ENCODE measurements at places on chromosomes 3 and 15. TPM values are rescaled to one million over a fixed set of nuclear protein-coding genes. Genes with fewer than 3 reads are reported as not detected.

DNA sequence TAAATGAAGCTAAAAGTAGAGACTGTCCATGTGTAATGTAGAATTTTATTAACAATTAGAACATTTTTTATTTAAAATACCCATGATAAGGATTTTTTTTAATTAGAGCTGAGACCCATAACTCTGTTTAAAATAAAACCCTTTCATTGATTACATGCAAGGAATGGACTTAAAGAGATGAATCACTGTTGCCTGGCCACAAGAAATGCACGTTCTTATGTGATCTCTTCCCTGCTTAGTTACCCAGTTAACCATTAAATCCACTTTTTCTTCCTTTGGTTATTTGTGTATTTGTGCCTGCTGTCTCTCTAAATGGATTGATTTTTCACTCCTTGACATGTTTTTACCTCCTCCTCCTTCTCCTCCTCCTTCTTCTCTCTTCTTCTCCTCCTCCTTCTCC lies 83.3 kb upstream of the SLITRK3 start:
- no peak for DNase-seq

DNA sequence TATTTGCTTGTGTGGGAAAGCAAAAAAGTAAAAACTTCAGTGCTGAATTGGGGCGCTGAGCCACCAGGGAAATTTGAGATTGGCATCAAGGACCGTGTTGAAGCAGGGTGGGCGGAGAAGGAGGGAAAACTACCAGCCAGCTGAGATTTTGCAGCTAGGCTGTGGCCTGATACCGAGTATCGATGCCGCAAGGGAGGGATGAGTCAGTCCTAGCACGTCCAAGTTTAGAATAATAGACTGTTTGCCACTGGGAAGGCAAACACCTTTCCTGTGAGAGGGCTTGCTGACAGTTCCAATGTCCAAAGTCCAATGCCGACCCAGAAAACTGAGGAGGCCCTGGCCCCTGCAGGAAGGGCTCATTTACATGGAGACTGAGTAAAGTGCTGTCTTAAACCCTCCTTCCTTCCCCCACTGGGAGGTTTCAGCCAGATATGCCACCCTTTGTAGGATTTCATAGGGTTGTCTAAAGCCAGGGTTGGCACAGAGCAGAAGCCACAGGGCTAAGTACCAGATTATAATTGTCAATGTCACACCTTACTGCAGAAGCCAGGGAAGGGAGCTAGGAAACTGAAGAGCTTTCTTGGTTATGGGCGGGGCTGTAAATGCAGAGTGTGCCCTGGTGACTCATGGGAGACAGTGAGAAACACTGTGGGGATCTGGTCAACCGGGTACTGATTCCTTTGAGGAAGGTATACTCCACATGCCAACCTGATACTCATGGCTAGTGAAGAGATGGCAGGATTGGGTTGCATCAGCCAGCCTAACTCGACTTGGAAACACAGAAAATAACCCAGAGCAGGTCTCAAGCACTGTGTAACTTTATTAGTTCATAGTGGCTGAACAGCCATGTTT lies 28.4 kb upstream of the PIK3CB start:
- peak; percentile 87 for DNase-seq

DNA sequence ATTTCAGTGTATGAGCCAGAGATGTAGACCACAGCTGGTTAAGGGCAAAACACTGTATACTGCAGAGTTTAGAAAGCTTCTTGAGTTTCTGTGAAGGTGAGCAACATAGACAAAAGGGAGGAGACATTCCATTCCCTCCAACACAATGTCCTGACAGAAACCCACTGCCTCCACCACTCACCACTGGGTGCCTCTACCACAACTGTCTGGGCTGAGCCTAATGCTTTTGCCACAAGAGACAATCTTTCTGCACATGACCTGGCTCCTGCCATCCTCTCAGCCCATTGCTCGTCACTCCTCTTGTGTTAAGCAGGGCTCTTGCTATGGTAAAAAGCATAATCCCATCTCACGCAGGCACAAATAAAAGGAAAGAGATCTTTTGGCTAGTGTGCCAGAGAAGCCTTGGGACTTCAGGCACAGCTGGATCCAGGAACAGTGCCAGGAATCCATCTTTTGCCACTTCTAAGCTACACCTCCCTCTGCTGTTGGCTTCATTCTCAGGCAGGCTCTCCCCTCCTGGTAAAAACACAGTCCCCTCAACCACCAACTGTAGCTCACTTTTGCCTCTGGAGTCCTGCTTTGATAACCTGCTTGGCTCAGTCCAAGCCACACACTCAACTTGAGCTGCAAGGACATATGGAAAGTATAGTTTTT lies 140.6 kb upstream of the PRR20G start:
- peak; percentile 45 for DNase-seq

DNA sequence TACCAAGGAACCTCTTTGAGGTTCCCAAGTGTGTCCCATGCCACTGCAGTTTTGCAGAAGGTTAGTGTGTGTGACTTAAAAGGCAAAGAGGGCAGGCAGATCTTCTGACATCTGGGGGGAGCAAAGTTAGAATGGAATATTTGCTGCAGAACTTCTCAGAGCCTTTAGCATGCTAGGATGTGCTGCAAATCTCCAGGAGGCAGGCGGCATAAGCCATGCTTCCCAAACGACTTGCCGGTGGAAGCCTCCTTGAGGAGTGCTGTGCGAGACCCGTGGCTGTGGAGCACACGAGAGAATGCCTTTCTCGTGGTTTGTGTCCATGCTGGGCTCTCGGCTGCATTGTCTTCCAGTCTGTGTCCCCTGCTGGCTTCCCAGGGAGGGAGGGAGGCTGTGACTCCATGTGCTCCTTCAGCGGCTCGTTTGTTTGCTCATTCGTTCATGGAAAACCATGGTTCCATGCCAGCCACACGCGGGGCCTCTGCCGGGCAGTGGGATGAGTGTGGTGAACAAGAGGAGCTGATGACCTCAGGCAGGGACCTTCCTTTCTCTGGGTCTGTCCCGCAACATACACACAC lies 13.8 kb downstream of the HDAC11 start:
- no peak for DNase-seq

Gene NPAP1
- 0.14 TPM for total RNA-seq

All from endodermal cell (in vitro differentiated cells).